ENCODE measurements at places on chromosomes 11 and 22.

- DNase-seq, result no peak
These were observed 366.8 kb upstream of the CCDC179 start for GRCh38 chr11:23227078-23227445.

- DNase-seq, result no peak
These were observed 34.8 kb downstream of the EFCAB6 start for GRCh38 chr22:43777286-43777685.

DNA sequence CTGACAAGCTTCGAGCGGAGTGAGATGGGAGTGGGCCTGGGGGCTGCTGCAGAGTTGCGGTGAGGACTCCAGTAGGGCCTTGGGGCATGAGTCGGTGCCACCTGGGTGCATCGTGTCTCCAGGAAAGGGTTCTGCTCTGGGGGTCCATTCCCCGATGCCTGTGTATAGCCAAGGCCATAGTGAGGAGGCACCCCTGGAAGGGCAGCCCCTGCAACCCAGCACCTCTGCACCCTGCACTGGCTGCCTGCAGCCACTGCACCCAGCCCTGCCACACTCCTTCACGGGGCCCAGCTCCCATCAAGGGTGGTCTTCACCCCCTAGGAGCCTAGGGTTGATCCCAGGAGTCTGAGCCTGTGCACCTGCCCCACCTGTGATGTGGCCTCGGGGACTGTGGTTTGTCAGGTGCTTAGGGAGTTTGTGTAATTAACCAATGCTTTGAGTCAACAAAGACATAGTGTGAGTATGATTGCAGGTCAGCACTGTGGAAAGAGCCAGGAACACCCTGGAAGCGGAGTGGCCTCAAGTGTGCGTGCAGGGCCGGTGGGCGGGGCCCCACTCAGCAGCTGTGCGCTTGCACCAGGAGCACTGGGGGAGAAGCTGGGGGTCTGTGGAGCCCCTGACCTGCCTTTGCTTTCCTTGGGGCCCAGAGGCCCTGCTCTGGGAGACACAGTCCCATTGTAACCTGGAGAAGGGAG is 1299.3 kb downstream of the BRD1 start:
- no peak for DNase-seq

- DNase-seq, result no peak
These were observed 1433.8 kb downstream of the BRD1 start for GRCh38 chr22:48393885-48394284.

DNA sequence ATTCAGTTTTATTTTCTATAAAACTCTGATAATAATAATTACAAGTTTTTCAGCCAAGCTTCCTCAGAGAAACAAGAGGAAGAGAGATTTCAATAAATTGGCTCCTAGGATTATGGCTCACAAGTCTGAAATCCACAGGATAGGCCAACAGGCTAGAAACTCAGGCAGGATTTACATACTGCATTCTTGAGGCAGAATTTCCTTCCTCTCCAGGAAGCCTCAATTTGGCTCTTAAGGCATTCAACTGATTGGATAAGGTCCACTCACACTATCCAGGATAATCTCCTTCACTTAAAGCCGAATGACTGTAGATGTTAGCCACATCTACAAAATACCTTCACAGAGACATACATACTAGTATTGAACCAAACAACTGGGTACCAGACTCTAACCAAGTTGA is 120.3 kb upstream of the FAT3 start:
- DNase-seq, result no peak

- no peak for DNase-seq
These were observed 80.4 kb upstream of the KCNQ1OT1 start for GRCh38 chr11:2779981-2780849.

- DNase-seq, result no peak
These were observed 102.3 kb upstream of the CD44 start for GRCh38 chr11:35036639-35037038.

DNA sequence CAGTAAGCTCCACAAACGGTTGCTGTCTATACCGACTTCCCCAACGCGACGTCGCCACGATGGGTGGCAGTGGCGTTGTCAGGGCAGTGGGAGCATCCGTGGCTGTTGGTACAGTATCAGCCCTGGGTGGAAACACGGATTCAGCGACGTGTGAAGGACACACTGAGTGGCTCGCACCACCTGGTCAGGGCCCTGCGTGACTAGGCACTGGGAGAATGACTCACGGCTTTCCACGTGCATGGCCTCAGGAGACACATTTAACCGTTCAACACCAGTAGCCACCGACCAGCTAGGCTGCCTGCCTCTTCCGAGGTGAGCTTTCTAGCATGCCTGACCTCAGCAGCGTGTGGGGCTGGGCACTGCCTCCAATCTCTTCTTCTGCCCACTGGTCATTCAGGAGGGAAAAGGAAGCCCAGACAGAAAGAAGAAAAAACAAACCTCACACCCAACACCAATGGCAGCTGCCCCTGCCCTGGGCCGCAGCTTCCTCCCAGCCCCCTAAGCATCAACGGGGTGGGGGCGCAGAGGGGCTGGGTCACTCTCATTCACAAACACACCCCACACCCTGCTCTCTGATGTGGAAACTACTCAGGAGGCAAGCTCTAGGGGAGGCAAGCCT is 59.0 kb downstream of the MYH9 start:
- DNase-seq, result no peak

GRCh38 chr11:1858154-1858553 is 5.3 kb downstream of the LSP1 start:
- no peak for DNase-seq

- no peak for DNase-seq
These were observed 2.1 kb upstream of the LHFPL7 start for GRCh38 chr22:24948356-24949202.

DNA sequence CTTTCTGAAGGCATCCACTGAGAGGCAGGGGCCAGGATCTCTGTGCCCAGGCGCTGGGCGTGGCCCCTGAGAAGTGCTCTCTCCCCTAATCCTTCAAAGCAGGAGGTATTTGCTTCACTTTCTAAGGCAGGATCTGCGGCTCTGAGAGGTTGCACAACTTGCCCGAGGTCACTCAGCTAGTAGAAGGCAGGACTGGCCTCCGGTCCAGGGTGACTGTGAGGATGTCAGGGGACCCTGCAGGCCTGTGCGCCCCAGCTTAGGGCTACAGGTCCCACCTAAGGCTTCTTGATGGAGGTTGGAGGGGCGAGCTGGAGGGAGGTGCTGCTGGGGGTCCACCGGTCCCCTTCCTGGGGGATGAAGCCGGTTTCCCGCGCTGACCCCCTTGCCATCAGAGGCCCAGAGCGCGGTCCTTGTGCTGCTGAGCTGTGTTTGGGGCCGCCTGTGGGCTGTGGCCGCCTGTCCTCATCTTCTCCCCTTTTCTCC is 979 bp downstream of the SMIM38 start:
- DNase-seq, result no peak
